ENCODE measurements at places on chromosomes 6 and 20.
A peak's percentile ranks its signal among the peaks of the same experiment; 100 is the strongest.

DNA sequence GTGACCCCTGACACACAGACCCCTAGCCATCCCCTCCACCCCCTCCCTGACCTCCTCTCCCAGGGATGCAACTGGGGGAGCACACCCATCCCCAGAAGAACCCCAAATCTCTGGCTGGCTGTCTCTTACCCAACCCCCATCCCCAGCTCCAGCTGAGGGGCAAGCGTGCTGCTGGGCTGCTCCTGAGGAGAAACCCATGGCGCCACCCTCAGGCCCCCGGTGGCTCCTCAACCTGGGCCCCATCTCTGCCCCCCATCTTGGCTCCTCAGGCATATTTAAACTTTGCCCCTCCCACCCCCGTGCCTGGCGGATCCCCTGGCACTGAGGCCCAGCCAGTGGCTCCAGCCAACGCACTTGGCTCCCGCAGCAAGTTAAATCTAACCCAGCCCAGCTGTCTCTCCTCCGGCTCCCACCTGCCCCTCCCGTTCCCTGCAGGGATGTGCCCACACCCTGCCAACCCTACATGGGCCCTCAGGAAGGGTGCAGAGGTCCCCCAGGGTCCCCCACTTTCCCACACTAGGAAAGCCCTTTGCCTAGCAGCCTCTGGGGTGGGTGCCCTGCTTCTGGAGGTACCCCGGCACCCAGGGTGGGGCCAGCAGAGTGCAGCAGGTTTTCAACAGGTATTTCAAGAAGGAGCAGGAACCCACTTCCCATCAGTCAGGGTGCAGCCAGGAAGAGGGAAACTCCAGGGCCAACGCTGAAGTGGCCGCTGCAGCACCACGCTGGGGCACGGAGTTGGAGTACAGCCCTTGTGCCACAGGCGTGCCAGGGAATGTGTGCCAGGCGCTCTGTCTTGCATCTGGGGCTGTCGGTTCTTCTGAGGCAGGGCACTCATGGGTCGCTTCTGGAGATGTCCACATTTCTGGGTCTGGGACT is 5.3 kb upstream of the OSBPL2 start:
- DNase-seq = peak; percentile 74

- DNase-seq = no peak
These were observed 15.8 kb upstream of the DEK start for GRCh38 chr6:18280084-18280483.

DNA sequence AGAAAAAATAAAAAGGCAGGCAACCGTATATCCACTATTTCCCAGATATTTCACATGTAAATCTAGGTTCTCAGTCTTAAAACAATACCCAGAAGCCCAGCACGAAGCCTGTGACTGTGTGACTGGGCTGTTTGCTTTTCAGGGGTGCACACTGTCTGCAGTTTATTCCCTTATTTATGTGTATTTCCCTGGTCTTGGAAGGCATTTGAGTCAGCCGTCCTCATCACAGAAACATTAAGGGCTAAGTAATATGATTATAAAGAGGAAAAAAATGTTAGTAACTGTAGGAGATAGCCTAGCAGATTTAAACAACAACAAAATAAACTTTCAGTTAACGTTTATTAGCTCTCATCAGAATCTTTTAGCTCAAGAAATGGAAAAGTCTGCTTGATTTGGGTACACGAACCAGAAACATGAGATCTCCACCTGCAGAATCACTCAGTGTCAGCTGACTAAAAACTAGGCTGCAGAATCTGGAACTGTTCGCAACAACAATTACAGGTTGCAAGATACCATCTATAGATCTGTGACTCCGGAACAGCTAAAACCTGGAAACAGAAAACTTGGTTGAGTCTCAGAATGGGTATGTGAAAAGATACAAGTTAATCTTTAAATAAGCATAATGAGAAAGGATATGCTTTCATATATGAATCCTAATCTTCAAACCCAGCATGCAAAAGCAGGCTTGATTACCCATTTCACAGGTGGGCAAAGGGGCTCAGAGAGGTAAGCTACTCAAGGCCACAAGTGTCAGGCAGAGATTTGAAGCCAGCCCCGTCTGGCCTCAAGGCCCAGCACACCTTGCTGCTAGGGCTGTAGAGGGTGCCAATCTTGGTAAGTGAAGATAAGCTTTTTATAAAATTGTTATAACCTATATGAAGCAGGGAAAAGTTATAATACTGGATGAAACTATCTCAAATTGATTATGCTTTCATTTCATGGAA is 21.1 kb downstream of the GCLC start:
- DNase-seq = no peak

DNA sequence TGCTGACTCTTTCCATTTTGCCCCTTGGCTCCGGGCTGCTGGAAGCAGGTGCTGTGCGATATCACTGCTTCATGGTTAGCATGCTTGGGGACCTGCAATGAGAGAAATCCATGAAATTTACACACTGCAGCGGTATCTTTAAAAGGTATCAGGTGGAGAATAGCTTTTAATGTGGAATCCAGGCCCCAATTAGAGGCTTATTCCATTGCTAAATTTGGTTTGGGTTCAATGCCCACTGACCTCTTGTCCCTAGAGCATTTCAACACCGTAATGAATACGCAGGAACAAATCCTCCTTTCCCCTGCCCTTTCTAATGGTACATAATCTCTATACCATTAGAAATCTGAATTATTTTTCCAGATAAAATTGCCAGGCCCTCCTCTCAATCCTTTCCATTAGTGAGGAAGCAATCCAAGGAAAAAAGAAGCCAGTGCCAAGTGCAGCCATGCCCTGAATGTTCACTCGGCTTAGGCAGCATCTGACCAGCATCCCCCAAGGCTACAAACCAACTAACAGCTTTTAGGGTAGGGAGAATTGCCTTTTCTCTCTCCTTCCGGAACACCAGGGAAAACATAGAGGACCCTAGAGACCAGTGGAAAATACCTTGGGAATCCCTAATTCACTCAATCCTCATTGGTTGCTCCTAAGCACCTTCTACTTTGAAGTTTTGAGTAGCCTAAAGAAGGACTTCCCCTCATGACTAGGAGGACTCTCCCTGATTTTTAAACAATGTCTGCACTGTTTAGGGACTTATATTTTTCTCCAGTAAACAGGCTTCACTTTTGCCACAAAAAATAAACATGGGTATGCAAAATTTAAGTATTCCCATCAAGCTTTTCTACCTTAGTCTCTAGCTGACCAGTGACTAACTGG is 143.1 kb downstream of the QRSL1 start:
- no peak for DNase-seq

- no peak for DNase-seq
These were observed 217.0 kb downstream of the HAO1 start for GRCh38 chr20:7723284-7723683.

GRCh38 chr6:36326356-36326995 is 10.2 kb downstream of the BNIP5 start:
- no peak for DNase-seq
